ENCODE measurements at places on chromosomes 3 and 15.

- no peak for DNase-seq
These were observed 139.6 kb downstream of the CMSS1 start for GRCh38 chr3:99957151-99957796.

- no peak for DNase-seq
These were observed 8.0 kb upstream of the PARL start for GRCh38 chr3:183892610-183893214.

GRCh38 chr3:67375976-67376375 lies 278.4 kb downstream of the SUCLG2 start:
- DNase-seq, result no peak

DNA sequence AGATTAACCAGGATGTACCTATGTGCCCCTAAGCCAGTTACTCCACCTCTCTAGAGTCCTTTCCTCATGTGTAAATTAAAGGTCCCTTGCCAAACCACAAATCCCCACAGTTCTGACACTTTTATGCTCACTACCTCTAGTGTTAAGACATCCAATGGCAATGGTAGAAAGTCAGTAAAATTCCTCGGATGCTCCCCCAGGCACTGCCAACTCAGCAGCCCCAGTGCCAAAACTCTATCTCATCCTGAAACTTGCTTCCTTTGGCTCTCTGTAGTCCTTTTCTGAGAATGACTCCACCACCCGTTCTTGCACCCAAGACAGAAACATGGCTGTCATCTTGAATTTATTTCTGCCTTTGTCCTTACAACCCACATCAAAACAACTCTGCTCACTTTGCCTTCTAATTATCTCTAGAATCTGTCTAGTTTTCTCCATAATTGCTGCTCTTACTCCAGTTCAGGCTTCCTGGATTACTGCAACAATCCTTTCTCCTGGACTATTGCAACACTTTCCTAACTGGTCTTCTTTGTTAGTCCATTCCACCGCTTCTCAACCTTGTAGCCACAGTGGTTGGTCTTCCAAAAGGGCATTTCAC lies 41.6 kb downstream of the MB21D2 start:
- DNase-seq, result no peak

- no peak for DNase-seq
These were observed 1.5 kb downstream of the IQCF2 start for GRCh38 chr3:51862886-51863285.

DNA sequence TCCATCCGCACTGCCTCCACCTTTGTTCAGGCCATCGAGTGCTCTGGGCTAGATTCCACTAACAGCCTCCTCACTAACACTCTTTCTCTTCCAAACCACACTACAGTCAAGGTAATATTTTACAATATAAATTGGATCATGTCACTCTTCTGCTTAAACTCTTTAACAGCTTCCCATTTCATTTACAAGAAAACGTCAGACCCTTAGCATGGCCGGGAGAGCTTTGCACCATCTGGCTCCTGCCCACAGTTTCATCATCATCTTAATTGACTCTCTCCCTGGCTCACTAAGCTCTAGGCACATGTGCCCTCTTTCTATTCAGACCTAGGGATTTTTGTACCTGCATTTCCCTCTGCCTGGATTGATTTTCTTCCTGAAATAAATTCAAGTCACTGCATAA lies 354.7 kb downstream of the FGF12 start:
- no peak for DNase-seq

DNA sequence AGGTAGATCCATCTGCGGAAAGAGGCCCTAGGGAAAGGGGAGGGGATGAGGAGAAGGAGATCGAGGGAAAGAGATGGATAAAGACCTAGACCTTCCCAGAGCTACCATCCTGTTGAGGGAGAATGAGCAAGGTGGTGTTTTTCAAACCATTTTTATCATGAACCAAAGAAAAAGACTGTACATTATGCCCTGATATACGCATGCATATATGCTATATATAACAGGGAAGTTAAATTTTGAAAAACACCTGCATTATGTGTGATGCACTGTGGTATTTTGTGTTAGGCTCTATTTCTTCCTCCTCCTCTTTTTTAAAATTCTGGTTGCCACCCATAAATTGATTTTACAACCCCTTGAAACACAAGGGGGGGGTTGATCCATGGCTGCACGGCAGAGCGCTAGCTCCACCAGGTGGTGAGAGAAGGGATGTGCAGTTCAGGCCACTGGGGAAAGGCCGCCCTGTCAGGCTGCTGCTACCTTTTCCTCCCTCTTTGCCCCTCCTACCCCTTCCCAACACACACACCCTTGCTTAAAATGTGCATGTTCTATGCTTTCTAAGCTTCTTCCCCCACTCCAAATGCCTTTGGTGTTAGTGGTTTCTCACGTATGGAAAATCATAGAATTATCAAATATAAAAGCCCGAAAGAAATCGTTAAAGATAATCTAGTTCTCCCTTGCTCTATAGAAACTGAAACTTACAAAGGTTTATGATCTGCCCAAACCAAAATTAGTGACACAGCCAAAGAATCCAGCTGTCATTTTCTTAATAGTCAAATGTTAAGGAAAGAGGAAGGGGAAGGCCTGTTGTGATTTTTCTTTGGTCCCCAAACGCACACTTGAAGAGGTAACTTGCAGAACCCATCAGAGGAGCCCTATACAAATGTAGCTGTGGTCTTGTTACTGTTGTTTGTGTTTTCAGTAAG lies 262.0 kb upstream of the UMPS start:
- DNase-seq, result peak; percentile 40

GRCh38 chr3:18386274-18386890 lies 38.8 kb downstream of the SATB1 start:
- DNase-seq, result no peak

- DNase-seq, result no peak
These were observed 317.5 kb downstream of the GBE1 start for GRCh38 chr3:81443958-81444357.

GRCh38 chr3:127286571-127287140 lies 1.2 kb downstream of the PRR20G start:
- no peak for DNase-seq

- DNase-seq, result no peak
These were observed 46.7 kb downstream of the EMC4 start for GRCh38 chr15:34271493-34271892.

DNA sequence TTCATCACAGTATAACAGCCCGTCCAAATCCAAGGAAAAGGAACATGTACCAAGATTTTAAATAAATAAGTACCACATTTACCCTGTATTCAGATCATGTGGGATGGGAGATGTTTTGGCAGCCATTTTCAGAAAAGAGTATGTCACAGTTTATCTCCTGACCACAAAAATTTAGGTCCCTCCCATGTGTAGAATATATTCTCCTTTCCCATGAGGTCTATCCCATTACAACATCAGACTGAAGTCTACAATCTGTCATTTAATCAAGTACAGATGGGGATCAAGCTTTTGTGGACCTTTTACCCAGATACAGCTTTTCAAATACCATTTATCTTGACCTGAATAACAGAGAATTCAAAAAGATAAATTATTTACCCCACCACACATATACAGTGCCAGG lies 444.5 kb downstream of the PLOD2 start:
- no peak for DNase-seq

- no peak for DNase-seq
These were observed 84.2 kb upstream of the ZNF280D start for GRCh38 chr15:56817321-56818080.

DNA sequence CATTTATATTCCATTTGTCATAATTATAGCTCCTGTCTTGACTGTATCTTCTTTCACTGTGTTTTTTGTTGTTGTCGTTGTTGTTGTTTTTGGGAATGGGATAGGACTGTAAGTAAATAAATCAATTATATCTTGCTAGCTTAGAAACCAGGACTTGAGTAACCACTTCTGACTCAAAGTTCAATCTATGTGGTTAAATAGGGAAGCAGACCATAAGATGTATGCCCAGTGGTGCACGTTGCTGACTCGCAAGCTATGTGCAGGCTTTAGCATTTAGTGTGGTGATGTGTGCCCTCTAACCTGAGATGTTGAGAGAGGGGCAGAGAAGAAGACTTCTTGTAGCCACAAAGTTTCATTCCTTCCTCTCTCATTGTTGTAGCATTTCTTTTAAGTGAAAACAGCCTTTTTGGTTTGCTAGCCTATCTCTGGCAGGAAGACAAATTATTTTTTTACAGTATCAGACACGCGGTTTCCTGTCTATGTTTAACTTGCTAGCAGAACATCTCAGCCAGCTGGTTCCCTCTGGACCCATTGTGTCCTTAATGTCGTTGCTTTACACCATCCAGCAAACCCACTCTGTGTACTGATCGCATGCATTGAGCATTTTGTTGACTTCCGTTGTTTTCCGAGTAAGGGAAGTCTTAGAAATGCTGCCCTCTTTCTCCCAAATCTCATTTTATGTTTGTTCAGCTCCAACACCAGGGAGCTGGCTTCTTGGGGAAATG lies 52.1 kb downstream of the TGFBR2 start:
- no peak for DNase-seq

GRCh38 chr3:186142393-186142932 lies 33.6 kb upstream of the ETV5 start:
- DNase-seq, result no peak

DNA sequence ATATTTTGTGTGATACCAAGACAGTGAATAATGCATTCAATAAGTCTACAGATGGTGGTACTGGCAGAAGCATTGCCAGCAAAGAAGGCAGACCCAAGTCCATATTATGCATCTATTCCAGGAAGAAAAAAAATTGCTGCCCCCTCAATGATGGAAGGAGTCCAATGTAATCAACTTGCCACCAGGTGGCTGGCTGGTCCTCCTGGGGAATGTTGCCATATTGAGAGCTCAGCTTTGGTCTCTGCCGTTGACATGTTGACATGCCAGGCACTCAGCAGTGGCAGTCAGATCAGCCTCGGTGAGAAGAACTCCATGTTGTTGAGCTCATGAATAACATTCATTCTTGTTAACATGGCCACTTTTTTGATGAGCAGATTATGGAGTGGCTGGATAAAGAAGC lies 298.5 kb downstream of the IGSF11 start:
- no peak for DNase-seq

GRCh38 chr3:58628823-58629562 lies 37.6 kb downstream of the FAM3D start:
- DNase-seq, result no peak

DNA sequence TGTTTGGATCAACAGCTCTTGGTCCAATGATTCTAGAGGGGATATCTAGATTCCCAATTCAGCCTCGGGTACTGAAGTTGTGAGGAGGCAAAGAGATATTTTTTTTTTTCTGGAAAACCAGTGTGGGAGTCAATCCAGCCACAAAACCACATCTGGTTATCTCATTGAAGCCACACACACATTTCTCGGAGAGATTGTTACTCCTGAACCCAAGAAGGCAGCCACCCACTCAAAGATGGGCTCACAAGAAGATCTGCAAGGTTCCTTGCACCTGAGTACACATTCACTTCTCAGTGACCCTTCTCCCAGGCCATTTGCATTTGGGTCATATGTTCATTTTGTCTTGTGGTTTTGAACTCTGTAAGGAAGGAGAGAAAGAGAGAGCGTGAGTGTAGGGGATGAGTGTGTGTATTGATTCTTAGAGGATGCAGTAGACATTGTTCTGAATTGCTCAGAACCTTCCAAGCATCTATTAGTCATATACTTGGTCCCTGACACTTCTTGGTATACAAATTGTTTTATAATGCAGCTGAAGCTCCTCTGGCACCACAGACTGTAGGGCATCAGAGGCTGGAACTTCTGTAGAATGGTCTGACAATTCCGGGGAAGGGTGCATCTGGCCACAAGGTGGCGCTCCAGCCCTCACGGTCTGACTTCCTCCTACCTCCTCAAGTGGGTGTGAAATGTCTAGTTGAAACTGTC lies 39.3 kb upstream of the TRA2B start:
- peak; percentile 39 for DNase-seq

- DNase-seq, result peak; percentile 12
These were observed 87.8 kb downstream of the RSL24D1 start for GRCh38 chr15:55108858-55109518.

GRCh38 chr15:77769700-77770099 lies 137.0 kb upstream of the LINGO1 start:
- no peak for DNase-seq

- no peak for DNase-seq
These were observed 13.9 kb upstream of the HES1 start for GRCh38 chr3:194121891-194122631.

GRCh38 chr3:66298591-66298990 lies 77.8 kb downstream of the SLC25A26 start:
- no peak for DNase-seq

GRCh38 chr15:52717924-52718323 lies 38.7 kb upstream of the ATOSA start:
- DNase-seq, result no peak

- DNase-seq, result no peak
These were observed 1.4 kb downstream of the CEMIP start for GRCh38 chr15:80780416-80781221.

GRCh38 chr15:51044037-51044727 lies 50.5 kb downstream of the TNFAIP8L3 start:
- DNase-seq, result no peak

GRCh38 chr15:56471440-56472069 lies 6.6 kb upstream of the MNS1 start:
- no peak for DNase-seq

DNA sequence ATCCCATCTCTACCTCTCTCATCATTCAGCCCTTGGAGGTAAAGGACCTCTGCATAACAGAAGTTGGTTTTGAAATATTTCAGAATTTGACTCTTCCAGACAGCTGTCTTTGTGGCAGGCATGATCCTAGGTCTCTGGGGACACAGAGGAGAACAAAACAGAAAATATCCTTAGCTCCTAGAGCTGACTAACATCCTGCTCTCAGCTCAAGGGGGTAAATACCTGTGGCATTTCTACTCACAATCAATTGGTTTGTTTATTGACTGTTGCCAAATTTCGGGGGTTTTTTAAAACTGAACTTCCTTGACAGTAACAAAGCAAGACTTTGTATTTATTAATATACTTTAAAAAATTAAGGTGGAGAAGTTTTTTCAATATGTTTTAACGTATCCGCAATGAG lies 78.8 kb downstream of the EOMES start:
- DNase-seq, result no peak

GRCh38 chr3:94083261-94083660 lies 20.4 kb downstream of the NSUN3 start:
- no peak for DNase-seq

DNA sequence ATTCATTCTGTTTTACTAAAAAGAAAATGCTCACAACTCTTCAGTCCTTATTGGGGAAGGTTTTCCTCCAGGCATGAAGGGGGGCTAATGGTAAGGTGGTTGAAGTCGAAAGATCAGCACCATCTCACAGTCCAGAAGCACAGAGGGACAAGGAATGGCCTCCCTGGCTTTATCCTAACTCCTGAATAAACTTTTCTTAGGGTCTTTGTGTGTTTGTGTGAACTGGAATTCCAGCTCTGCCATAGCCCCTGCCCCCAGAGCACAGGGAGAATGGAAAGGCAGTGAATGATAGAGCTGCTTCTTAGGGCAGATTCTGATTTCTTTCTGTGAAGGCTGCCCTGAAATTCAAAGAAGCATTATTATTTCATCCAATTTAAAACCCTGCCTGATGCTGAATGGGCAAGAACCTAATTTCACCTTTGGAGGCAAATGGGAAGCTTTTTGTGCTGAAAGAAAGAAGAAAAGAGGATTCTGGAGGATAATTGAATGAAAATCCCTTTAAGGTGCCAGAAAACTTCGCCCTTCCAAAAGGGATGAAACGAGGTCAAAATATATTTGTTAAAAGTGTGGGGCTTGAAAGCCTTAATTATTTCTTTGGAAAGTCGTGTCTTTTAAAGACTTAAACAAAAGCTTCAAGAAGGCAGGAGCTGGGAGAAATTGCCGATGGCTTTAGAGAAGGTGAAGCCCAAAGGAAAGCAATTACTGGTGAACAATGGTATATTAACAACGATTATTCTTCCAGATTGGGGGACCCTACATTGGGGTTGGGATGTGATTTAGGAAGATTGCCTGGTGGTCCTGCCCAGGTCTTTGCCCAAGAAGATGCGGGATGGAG lies 259.9 kb upstream of the RGMA start:
- no peak for DNase-seq

- no peak for DNase-seq
These were observed 192.0 kb upstream of the HES1 start for GRCh38 chr3:193943851-193944517.
